Non-pigmented ciliary epithelial cell (primary cell): ENCODE measurements at places on chromosomes 1 and 21.

DNA sequence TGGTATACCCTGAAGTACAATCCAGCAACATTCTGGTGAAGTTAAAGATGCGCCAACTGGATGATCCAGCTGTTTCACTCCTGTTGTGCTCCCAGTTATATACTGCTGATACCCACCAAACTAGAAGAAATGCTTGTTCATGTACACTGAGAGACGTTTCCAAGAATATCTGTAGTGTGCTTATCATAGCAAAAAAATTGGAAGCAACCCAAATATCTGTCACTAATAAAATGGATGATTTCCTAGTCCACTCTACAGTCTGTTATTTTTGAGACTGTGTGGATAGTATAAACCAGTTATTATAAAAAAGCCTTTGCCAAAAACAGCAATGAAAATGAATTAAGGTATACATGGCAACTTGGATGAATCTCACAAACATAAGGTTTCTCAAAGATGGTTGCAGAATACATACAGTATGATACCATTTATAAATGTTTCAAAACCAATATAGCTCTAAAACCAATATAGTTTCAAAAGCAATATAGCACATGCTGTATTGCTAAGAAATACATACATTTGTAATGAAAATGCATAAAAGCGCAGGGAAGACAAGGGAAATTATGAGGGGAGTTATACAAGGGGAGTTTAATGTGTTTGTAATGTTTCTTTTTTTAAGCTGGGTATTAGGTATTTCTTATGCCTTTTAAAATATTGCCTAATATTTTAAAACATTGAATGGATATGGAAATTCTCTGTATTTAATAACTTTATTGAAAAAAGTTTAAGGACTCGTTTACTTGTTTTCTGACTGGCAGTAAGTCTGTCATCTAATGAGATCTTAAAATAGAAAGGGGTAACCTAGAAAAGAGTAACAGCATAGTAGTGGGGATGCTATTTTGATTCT, 36.5 kb downstream of the GPSM2 start:
- DNase-seq, result no peak

GRCh38 chr1:198794498-198794897, 155.7 kb downstream of the PTPRC start:
- no peak for DNase-seq

DNA sequence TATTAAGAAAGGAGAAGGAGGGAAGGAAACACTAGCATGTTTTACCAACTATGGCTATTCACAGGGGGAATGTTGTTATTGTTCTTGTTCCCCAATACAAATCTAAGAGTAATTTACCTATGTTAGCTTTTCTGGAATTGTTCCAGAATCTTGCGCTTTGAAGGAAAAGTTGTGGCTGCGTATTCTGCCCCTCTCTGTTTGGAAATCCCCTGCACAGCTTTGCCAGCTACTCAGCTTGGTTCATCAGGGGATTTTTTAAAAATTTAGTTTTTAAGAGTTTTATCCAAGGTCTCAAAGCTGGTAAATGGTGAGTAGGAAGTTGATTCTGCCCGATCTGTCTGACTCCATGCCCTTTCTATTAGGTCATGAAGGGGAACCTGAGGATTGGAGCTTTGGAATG, 9.5 kb upstream of the IRF6 start:
- DNase-seq, result no peak

DNA sequence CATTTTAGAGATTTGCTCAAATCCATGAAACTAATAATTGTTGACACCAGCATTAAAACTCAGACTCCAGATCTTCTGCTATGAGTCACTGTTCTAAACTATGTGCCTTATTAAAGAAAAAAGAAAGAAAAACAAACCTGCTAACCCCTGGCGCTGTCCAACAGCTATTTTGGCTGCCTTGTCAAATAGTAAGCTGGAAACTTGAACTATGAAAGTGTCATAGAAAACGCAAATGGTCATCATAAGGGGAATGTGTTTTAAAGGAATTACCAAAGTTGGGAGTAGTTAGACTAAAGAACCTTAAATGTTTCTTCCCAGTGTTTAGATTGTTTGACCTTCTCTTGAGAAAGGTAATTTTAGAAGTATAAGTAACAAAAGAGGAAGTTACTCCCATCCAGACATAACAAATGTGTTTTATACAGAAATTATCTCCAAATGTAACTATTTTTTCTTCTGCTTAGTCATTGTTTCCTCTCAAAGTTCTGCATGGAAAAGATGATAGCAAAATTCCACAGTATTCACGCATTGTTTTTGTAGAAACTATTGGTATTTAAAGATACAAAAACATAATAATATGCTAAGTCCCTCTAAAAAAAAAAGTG, 272.4 kb downstream of the TPR start:
- peak; percentile 79 for DNase-seq

- DNase-seq, result no peak
These were observed 72.2 kb downstream of the PLEKHA6 start for GRCh38 chr1:204287466-204287891.

GRCh38 chr1:19812875-19813642, 2.0 kb downstream of the RNF186 start:
- DNase-seq, result no peak
